ENCODE measurements at places on chromosomes 2 and 18. TPM values are rescaled to one million over a fixed set of nuclear protein-coding genes. Genes with fewer than 3 reads are reported as not detected.

GCG gene
- not detected for total RNA-seq

SDC1 gene
- 31.4 TPM for total RNA-seq

ASPRV1 gene
- total RNA-seq: 0.61 TPM

ARHGEF33 gene
- total RNA-seq: not detected

SMCHD1 gene
- 48.3 TPM for total RNA-seq

LBX2 gene
- 16.3 TPM for total RNA-seq

ANKRD62 gene
- total RNA-seq: not detected

Data from A375 (cell line).